Effector memory CD4-positive, alpha-beta T cell (primary cell): ENCODE measurements at places on chromosomes 1 and 21.

GRCh38 chr1:53893999-53894636, at the start of gene DIO1:
TSS of gene DIO1 (plus strand) at chr1:53894187. CDS start at chr1:53894211, 24 bp downstream.
- no peak for DNase-seq

DNA sequence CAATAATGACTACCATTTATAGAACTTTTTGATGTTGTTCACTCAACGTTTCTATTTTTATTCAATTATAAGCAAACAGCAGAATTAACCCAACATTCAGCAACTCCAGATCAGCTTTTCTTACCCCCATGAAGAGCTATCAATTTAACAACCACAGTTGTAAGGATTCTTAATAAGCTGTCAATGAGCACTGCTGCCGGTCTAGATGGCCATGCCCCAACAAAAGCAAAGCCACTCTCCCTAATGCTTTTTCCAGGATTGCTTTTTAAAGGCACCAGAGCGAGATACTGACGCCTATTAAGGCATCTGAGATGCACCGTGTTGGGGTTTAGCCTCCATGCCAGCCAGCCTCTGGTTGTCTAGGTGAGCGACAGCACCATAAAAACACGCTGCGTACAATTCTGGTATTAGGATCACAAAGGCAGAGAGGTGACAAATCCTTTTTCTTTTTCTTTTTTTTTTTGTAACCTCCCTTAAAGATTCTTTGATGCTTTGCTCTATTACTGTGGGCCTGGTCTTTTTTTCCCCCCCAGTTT, 39.5 kb downstream of the PTPRC start:
- DNase-seq: no peak

GRCh38 chr1:157967205-157967604, 26.2 kb upstream of the KIRREL1 start:
- DNase-seq: no peak

- no peak for DNase-seq
Measured at GRCh38 chr1:95308276-95309030, 74.4 kb downstream of the RWDD3 start.

DNA sequence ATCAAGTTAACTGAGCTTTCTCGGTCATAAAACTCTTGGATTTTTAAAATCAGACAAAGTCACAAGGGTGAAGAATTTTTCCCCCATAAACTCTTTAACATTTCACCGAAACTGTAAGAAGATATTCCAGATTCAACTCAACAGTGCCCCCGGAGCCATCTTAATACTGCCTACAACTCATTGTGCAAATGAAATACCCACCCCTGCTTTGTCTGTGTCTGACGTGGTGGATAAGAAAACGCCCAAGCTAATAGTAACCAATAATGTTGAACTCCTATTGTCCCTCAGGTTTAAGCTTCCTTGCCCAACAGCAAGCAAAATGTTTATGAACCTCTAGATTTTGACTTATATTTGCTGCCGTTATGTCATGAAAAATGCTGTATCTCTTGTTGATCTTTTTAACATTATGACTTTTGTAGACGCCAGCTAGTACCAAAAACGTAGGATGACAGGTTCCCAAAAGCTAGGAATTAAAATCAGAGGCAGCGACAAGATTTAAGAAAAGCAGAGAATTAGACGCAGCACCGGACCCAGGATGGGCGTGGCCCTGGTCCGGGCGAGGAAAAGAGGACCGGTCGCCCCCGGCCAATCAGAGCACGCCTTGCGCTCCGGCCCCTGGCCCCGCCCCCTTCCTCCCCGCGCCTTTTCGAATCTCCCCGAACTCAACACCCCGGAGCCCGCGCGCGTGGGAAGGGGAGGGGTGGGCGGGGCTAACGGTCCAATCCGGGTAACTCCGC, 1.1 kb downstream of the STMN1 start:
- DNase-seq: peak; percentile 85

GRCh38 chr1:94526152-94526980, 15.2 kb downstream of the F3 start:
- no peak for DNase-seq

DNA sequence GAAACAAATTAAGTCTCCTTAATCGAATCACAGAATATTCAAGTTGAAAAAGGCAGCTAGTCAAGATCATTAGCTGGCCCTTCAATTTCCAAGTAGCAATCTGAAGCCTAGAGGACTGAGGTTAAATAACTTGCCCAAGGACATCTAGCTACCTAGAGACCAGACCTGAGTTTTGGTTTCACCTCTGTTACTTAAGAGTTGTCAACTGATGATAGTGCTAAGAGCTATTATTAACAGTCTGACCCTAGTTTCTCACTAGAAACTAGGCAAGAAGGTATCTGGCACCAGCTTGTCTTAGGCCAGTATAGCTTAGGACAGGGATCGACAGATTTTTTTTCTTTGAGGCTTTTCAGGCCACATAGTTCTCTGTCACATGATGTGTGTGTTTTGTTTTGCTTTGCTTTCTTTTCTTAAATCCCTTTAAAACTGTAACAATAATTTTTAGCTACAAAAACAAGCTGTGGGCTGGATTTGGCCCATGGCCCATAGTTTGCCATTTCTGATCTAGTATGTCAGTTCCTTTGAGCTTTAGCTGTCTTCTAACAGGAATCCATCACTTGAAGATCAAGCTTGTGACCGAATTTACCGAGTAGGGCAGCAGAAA, 23.2 kb downstream of the TRIM45 start:
- DNase-seq: no peak

GRCh38 chr1:151311011-151311410, 16.2 kb downstream of the PI4KB start:
- DNase-seq: no peak

GRCh38 chr1:37726751-37727585, 34.7 kb downstream of the CDCA8 start:
- DNase-seq: no peak

DNA sequence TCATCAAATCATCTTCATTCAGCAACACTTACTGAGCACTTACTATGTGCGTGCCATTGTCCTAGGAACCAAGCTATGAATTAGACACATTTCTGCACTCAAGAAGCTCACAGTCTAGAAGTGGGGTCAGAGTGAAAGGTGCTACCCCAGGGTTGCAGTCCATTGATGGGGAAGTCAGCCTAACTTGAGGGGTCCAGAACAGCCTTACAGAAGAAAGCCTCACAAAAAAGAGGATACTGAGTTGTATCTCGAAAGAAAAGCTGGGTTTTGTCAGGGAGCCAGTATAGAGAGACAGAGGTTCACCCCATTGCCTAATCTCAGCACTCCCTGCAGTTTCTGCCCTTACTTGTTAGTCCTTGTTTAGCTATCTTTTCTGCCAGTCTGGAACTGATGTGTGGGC, 153.1 kb upstream of the JUN start:
- no peak for DNase-seq

DNA sequence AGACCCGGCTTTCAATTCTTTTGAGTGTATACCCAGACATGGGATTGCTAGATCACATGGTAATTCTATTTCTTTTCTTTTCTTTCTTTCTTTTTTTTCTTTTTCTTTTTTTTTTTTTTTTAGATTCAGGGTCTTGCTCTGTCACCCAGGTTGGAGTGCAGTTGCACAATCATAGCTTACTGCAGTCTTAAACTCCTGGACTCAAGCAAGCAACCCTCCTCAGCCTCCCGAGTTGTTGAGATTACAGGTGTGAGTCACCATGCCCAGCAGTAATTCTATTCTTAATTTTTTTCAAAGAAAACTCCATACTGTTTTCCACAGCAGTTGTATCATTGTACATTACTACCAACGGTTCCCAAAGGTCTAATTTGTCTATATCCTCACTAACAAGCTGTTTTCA, 13.5 kb upstream of the RNF186 start:
- no peak for DNase-seq

GRCh38 chr1:218763538-218763937, 410.1 kb upstream of the LYPLAL1 start:
- DNase-seq: no peak

- DNase-seq: no peak
Measured at GRCh38 chr1:210099921-210100320, 132.7 kb upstream of the SERTAD4 start.

DNA sequence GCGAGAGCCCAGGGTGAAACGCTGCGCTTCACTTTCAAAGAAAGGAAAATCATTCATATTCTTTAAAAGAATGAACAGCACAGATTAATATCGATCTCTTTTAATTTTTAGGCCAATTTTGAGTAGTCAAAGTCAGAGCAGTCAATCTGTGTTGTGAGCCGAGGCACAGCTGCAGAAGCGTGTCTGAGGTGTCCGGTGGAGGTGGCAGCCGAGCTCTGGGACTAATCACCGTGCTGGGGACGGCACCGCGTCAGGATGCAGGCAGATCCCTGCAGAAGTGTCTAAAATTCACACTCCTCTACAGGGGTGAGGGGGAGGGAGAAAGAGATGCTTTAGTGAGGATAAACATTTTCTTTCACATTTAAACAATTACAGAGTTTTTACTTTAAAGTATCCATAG, 4.1 kb downstream of the TFF1 start:
- DNase-seq: no peak

DNA sequence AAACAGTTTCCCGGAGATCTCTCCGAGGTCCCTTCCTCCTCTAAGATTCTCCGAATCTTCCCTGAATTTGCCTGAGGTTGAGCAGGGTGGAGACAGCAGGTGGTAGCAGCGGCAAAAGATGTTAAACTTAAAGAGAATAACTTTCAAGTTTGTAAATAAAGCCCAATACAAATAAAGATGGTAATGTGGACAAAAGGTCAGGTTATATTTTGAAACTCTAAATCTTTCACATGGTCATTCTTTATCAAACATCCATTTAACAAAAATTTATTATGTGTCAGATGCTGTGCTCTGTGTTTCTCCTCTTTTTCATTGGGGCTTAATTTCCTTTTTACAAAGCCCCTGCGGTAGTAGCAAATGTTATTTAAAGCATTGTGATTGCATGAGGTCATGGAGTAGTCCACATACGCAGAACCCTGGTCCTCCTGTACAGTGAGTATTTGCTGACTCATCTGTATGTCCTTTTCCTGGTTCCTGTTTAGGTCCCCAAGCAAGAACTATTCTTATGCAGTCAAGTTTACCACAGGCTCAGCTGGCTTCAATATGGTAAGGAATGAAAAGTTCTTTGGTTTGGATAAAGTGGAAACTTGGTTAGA, 119.2 kb downstream of the ITSN1 start:
- DNase-seq: no peak

DNA sequence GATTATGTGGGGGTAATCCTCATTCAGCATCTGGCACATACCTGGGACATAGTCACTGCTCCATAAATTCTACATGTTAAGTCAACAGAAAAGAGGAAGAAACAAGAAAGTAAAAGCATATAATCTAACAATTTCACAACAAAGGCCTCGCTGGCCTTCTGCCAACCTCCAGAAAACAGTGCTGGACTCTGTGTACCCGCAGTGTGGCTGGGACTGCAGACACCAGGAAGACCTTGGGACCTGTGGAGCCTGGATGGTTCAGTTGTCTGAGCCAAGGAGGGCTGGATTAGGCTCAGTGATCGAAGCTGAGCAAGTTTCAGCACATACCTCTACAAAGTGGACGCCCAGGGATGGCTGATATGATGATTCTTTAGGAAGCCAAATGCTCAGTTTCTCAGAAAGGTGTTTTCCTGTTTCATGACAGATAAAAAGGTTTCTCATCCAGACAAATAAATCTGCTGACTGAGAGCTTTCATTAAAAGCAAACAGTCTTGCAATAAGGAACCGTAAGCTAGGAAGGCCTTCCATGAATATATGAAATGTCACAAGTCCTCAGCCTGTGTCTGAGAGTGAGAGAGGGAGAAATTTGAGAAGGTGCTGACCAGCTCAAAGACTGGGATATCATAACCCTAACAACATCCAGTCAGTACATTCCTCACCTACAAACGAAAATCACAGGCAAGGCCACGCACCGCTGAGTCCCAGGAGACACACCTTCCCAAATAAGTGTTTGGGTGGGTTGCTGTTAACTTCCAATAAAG, 48.4 kb downstream of the CAPZB start:
- DNase-seq: no peak

- peak; percentile 36 for DNase-seq
Measured at GRCh38 chr1:174982971-174983689, 16.6 kb upstream of the CACYBP start.

DNA sequence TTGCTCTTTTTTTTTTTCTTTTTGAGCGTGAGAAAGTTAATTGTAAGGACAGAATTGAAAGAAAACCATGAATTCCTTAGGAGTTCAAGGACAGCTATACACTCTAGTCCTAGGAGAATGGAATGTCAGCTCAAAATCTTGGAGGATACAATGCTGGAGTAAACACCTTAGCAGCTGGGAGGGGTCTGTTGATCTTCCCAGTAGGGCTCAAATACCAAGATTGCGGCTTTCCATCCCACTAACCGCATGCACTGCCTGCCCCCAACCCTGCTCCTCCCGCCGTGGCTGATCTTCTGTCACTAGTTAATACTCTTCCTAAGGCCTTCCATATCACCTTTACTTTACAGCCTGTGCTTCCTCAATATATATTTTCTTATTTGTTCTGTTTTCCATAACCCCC, 2.6 kb upstream of the PDC start:
- no peak for DNase-seq
